NT2/D1 (cell line): ENCODE measurements at places on chromosomes 7 and 10.

GRCh38 chr10:59894114-59894513 lies 12.2 kb downstream of the CCDC6 start:
- no peak for DNase-seq

DNA sequence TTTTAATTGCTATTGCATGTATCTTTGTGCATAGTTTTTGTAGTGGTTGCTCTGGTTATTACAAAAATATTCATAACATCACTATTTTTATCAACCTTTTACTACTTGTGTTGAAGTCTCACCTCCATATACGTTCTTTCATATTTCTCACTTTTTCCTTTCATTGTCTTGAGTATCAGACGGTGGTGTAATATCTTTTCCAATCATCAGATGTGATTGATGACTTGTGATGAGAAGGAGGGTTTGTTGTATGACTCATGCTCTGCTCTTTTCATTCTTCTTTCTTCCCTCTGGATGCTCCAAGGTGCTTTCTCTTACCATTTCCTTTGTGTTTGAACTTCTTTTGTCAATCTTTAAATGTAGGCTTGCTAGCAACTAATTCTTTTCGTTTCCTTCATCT lies 310.2 kb downstream of the TNS3 start:
- DNase-seq: no peak

- DNase-seq: no peak
Observed at GRCh38 chr10:130799532-130799931, 512.0 kb downstream of the TCERG1L start.

DNA sequence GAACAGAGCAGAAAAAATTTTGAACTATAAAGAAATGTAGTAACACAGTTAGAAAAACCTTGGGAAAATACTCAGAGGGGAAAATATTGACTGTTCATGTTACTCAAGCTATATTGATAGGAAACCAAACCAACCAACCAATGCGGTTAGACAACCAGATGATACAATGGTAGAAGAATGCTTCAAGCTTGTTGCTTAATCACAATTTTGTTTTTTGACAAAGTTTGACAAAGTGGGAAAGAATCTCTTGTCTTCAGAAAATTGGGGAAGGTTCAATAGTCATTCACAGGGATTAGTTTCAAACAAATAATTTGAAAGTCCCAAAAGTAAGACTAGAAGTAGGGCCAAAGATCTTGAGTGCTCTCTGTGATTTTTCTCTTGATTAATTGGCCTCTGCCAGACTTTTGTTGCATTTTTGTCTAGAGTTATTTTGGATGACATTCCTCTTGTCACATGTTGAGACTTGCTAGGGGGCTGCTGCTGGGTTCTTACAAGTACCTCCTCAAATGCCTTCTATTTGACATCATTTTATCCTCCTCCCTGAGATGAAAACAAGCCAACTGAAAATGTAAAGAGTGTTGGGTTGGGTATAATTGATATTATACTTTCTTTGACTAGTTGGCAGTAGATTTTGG lies 233.1 kb upstream of the PHYHIPL start:
- DNase-seq: no peak

DNA sequence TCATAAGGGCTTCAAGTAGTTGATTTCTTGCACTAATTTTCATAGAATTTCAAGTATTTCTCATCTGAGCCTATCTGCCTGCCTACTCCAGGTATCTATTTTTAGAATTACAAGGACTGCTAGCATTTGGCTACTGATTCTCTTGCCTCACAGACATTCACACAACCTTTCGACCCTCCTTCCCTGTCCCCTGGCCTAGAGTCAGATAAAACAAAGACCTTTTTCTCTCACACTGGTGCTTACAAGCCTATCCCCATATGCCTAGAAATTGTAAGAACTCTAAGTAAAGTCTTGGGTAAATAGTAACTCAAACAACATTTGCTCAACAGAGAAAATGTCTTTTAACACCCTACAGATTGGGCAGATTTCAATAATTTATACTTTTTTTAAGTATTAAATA lies 6.3 kb downstream of the GPAM start:
- DNase-seq: no peak

- DNase-seq: no peak
Observed at GRCh38 chr7:5769571-5769970, 11.9 kb downstream of the RNF216 start.

- DNase-seq: no peak
Observed at GRCh38 chr10:29136411-29136810, 152.5 kb upstream of the LYZL1 start.

- DNase-seq: no peak
Observed at GRCh38 chr7:81845744-81846241, 75.9 kb upstream of the HGF start.

- no peak for DNase-seq
Observed at GRCh38 chr10:31358688-31359330, 39.8 kb downstream of the ZEB1 start.

- DNase-seq: peak; percentile 84
Observed at GRCh38 chr7:3430588-3430987, 129.5 kb downstream of the SDK1 start.

DNA sequence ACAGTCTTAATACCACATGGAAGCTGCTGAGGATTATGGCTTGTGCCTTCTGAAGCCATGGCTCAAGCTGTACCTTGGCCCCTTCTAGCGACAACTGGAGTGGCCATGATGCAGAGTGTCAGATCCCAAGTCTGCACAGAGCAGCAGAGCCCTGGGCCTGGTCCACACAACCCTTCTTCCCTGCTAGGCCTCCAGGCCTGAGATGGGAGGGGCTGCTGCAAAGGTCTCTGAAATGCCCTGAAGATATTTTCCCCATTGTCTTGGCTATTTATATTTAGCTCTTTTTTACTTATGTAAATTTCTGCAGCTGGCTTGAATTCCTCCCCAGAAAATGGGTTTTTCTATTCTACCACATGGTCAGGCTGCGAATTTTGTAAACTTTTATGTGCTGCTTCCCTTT lies 804.6 kb upstream of the ZWINT start:
- no peak for DNase-seq

GRCh38 chr7:25832456-25832855 lies 319.5 kb upstream of the NFE2L3 start:
- no peak for DNase-seq

DNA sequence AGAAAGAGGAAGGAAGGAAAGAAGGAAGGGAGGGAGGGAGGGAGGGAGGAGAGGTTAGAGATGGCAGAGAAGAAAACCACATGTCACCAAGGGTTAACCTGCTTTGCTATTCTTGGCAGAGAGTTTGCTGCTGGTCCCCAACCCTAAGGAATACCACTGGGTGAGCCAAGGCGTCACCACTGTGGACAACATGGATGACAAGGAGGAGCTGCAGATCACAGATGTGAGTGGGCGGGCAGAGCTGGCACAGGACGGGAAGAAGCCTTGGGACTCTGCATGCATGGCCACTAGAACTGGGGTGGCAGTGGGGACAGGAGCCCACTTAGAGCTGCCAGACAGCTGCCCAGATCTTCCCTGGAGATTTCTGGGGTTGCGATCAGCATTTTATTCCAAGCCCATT lies 17.2 kb upstream of the MYH16 start:
- DNase-seq: no peak

DNA sequence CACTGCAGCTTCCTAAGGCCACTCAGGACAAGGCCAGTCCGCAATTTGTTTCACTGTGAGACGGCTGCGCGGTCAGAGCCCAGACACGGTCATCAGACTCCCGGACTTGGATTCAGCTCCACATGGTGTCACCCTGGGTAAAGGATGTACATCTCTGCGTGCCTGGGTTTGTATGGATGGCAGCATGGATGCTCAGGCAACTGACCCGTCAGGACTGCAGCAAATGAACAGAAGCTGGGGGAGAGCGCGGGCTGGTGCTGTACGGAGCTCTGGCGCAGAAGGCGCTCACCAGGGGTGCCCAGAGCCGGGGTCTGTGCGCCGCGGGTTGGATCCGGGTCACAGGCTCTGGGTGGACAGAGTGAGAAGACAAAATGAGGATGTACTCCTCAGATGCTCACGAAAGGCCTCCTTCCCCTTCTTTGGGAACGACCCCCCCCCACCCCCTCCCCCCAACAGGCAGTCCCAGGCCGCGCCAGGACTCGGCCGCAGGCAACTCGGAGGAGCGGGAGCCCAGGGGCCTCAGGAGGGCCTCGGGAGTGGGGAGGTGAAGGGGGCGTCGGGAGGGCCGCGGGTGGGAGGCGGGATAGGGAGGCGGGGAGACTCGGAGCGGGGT lies 92.4 kb downstream of the CXCL12 start:
- DNase-seq: no peak

DNA sequence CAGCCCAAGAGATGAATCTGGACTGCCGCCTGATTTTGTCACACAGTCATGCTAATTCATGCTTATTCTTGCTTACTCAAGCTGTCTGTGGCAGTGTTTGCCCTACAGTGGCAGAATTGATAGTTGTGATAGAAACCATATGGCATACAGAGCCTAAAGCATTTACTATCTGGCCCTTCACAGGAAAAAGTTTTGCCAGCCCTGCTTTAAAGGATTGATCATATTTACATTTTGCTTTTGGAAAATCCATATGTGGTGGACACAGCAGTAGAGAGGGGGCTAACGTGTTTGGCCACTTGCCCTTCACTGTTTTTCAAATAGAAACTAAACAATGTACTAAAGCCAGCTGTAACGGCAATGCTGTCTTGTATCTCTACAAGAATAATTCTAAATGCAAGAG lies 974.0 kb upstream of the GHITM start:
- DNase-seq: no peak

- no peak for DNase-seq
Observed at GRCh38 chr10:98217801-98218200, 50.2 kb downstream of the LOXL4 start.

DNA sequence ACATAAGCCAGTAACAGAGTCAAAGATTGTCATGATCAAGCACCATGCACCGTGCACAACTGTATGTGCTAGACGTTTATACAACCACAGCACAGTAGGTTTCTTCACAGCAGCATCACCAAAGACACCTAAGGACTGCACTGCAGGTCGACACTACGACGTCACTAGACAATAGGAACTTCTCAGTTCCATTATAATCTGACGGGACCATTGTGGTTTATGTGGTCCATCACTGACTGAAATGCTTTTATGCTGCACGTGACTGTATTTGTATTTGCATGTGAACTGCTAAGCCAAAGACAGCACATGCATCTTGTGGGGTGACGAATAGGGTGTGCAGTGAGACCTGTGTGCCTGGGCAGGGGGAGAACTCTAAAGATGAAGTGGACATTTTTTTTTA lies 164.9 kb downstream of the PARD3 start:
- no peak for DNase-seq

GRCh38 chr10:102799691-102800471 lies 37.3 kb downstream of the CYP17A1 start:
- DNase-seq: no peak

DNA sequence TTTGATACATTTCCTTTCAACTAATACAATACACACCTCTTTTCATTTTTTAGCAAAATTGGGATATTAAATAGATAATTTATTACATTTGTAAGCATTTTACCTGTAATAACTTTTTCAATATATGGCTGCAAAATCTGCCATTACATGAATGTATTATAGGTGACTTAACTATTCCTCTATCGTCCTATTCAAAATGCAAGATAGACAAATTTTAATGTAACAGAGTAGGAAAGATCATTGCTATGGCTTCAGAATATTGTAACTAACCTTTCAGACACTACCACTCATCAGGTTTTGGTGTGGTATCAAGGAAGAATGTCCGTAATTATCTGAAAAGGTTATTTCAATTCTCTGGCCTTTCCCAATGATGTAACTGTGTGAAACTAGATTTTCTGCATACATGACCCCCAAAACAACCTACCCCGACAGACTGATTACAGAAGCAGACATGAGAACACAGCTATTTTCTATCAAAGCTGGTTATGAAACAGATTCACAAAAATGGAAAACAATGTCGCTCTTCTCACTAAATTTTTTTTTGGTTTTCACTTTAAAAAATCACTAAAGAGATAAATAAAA lies 211.2 kb downstream of the FAM107B start:
- no peak for DNase-seq

DNA sequence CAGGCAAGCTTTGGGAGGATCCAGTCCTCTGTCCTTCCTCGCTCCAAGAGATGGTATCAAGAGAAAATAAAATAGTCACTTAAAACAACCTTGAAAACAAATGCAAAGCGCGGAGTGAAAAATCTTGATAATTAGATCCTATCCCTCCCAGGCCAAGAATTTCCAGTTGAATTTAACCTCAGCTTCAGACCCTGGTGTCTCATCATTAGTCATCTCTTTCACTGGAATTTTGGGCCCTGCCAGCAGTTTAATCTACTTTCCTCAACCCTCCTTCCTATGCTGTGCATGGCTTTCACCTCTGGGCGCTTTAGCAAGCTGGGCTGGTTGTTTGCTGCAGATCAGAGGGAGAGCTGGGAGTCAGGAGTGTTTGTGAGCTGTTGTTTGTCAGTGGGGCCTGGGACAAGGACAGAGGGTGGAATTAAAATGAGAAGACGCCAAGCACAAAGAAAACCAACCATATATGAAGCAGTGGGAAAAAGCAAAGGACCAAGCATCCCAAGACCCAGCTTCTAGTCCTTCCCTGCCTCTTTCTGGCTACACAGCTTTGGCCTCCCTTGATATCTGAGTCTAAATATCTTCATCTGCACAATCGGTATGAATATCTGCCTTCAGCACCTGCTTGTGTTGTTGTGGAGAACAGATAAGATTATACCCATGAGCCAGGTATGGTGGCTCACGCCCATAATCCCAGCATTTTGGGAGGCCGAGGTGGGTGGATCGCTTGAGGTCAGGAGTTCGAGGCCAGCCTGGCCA lies 13.5 kb downstream of the MYOF start:
- DNase-seq: no peak

DNA sequence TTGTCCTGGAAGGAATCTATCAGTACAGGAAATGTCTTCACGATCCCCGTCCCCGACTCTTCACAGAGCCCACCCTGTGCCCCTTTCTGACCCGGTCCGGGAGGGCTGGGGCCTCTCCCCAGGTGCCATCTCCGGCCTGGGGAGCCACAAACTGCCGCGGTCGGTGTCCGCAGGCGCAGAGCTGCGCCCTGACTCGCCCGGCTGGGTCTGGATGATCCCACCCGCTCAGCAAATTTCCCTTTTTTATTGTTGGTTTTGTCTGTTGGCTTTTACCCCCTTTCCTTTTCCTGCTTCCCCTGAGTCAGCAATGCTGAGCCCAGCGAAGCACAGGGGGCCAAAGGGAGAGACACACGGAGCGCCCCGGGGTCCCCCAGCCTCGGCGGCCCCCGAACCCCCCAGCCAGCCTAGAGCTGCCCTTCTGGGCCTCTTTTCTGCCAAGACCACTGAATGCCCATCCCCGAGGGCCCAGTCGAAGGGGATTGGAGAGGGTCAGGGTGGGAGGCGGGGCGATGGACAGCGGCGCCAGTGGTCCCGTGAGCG lies 30.9 kb downstream of the LEP start:
- no peak for DNase-seq

GRCh38 chr10:72152286-72152685 lies 63.5 kb upstream of the ANAPC16 start:
- no peak for DNase-seq

- DNase-seq: no peak
Observed at GRCh38 chr7:45159296-45159695, 1.7 kb downstream of the RAMP3 start.

GRCh38 chr7:55024776-55025175 lies 6.0 kb downstream of the EGFR start:
- DNase-seq: no peak

- no peak for DNase-seq
Observed at GRCh38 chr7:18268571-18268970, 227.0 kb upstream of the HDAC9 start.
